ENCODE measurements at places on chromosomes 5 and 9. TPM values are rescaled to one million over a fixed set of nuclear protein-coding genes. Genes with fewer than 3 reads are reported as not detected.

DNA sequence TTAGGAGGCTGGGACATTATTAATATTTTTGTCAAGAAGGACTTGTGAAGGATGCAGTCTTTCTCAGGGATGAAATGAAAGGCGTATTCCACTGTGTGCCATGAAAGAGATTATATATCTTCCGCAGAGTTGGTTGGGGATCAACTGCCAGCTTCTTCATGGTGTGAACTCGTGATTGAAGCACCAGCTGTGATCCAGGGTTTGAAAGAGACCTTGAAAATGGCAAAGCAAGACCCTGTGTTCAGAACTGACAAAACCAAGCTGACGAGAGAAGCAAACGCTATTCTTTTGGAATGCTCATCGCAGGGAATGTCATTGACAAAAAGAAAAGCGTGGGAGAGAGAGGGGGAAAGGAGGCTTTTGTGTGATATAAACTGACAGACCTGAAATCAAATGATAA lies 263.9 kb upstream of the ZNF608 start:
- DNase-seq = no peak

GRCh38 chr5:43068037-43068436 lies 27.9 kb upstream of the ANXA2R start:
- DNase-seq = no peak

DNA sequence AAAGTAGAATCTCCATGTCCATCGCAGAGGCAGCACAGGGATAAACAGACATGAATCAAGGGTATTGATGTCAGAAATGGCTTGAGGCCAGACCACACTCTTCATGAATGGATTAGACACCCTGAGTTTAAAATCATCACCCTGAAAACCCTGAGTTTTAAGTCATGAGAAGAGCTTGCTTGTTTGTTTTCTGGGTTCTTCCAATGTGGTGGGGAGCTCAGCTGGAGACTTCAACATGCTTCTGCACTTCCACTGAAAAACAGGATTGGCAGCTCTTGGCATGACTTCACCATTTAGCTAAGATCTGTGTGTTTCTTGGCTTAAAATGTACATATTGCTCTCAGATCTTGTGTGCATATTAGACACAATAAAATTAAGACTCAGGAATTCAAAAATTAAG lies 9.8 kb downstream of the GCNT4 start:
- no peak for DNase-seq

TNC gene
- total RNA-seq = 5.7 TPM

CYSRT1 gene
- 0.67 TPM for total RNA-seq
